ENCODE measurements at places on chromosomes 11 and 22.

- no peak for DNase-seq
These were observed 886 bp downstream of the PITPNM1 start for GRCh38 chr11:67504005-67504949.

- DNase-seq: no peak
These were observed 63.7 kb downstream of the PPFIBP2 start for GRCh38 chr11:7577291-7578190.

DNA sequence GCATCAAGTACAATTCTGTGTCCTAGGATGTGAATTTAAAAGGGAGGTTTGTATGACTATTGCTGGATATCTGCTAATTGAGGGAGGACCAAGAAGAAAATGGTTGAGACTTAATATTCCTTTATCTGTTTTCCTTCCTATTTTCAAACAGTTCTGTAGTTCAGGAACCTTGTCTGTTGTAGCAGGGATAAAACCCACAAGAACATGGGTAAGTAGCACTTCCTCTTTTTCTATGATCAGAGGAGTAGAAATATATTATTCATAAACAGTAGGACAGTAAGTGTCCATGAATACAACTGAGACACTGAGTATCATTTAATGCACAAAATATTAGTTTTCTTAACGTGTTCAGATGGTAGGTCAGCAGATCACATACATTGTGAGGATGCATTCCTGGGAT, 7.6 kb downstream of the MS4A3 start:
- DNase-seq: no peak

GRCh38 chr22:26241361-26241760, 72.1 kb downstream of the SEZ6L start:
- DNase-seq: no peak

DNA sequence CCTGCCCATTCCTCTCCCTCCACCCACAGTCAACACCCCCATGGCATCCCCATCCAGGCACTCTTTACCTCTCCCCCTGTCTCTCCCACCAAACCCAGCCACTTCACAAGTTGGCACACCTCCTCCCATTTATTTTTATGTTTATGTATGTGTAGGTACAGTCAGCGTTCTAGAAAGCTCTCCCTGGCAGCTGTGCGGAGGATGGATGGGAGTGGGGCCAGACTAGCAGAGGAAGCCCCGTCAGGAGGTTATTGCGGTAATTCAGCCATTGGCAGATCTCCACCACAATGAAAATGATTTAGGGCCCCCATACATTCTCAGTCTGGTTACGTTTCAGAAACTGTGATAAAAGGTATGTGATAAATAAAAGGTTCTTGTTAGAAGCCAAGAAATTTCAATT, 51.3 kb downstream of the BTG4 start:
- DNase-seq: no peak

DNA sequence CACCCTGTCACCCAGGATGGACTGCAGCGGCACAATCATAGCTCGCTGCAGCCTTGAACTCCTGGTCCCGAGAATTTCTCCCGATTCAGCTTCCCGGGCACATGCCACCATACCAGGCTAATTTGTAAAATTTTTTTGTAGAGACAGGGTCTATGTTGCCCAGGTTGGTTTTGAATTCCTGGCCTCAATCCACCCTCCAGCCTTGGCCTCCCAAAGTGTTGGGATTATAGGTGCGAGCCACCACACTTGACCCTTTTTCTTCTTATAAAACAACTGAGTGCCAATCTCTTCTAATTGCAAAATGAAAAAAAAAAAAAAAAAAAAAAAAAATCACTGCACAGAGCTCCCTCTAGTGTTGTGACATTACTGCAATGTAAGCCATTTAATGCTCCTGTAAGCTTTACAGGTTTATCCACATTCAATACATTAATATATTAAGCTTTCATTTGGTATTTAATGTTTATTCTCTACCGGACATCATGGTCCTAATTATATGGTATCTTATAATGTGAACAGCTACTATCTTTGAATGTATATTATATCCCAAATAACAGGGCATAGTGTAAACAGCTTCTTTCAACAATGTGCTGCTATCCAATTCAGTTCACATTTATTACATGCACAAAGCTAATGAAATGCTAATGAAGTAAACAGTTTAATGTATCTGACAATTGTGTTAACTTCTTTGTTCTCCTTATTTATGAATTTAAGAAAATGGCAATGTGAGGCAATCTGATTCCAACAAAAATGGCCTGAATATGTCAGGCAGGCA, 44.6 kb downstream of the COPB1 start:
- no peak for DNase-seq

DNA sequence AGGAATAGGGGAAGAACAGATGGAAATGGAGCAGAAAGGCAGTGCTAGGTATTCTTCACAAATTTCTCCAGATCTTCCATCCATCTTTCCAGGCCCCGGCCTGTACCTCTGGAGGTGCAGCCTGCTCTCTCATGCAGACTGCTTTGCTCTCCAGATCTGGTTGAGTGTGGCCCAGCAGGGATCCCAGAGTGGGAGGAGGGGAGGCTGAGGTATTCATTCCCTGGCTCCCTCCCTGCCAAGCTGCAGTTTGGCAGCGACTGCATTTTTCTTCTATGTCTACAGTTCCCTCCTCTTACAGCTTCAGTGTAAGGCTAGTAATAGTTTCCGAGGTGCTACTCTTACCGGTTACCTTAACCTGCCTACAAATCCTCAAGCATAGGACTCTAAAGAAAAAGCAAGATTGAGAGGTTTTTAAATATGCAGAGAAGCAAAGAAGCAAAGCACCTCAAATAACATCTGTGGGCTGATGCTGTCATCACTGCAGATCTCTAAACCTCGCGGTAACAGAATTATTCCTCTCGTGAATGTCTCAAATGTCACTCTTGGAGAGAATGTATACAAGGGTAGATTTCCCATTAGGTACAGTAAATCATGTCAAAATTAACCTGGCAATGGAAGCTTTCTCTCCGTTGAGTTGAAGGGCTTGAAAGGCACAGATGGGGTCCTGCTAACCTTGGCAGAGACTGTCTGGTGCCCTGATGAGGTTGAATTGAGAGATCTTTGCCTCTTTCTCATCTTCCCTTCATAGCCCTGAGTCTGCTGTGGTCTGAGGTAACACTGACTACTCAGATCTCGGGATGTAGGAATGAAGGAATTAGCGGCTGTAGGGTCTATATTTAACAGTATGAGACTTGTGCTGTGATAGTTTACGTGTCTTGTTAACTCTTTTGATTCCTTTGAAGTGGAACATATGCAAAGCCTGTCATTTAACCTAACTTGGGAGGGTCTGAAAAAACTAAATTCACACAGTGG, 297.9 kb upstream of the C11orf87 start:
- DNase-seq: no peak

GRCh38 chr11:6979365-6979764, 40.8 kb downstream of the ZNF214 start:
- no peak for DNase-seq

DNA sequence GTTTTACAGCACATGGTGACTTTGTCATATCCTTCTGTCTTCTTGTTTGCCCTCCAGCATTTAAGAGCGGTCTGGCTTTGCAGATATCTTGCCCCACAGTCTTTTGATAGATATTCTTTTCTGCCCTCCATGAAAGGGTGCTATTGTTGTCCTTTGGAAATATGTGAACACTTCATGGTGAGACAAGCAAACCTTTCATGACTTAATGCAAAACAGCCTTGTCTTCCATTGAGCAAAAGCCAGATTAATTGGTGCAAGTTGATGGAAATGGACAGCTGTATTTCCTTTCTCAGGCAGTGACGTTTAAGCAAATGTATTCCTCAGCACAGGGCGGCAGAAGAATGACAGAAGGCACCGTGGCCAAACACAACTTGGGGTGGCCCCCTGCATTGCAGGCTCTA, 4.4 kb downstream of the DCPS start:
- DNase-seq: no peak

DNA sequence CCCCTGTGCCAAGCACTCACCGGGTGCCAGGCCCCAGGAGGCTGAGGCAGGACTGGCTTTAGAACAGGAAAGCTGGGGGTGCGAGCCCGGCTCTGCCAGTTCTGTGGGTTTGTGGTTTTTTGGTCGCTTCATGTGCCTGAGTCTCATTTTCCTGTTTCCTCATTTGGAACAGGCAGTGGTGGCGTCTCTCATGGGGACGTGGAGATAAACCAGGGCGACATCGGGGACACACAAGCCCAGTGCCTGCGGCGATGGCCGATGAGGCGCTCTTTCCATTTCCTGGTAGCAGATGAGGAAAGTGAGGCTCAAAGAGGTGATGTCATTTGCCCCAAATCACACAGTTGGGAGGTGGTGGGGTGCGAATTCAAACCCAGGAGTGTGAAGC, 20.8 kb upstream of the CHKA start:
- no peak for DNase-seq

GRCh38 chr11:12680246-12680939, 6.2 kb downstream of the TEAD1 start:
- no peak for DNase-seq
